A172 (cell line): ENCODE measurements at places on chromosomes 7 and 10. TPM values are rescaled to one million over a fixed set of nuclear protein-coding genes. Genes with fewer than 3 reads are reported as not detected.

- DNase-seq = no peak
These were observed 29.8 kb downstream of the TES start for GRCh38 chr7:116240024-116240668.

DNA sequence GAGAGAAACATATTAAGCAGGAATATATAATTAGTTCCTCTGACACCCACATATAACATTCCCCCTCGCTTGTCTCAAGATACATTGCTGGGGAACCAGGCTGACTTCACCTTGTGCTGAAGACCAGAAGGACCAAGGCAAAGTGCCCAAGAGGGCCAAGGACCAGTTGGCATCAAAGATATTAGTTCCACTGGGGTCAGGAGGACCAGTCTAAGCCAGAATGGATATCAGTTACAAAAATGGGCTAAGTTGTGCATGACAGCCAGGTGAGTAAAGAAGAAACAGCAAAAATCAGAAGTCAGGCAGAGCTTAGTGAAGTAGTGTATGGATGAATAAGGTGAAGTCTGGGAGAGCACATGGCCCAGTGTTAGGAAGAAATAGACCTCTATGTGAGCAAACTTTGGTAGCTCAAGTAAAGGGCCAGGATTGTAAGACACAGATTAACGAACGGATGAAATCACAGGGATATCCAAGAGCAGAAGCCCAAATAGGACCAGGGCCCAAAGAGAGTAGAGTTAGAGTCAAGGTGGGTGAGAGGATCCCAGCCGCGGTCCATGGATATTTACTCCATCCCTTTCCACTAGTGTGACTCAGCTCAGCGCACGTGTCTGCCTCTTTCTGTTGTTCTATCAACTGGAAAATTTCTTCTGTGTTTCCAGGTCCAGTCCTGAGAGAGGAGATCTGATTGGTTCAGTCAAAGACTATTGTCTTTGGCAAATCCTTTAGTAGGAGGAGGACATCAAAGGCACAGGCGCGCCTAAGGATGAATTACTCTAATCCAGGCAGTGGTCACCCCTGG is 5.0 kb downstream of the CALD1 start:
- DNase-seq = no peak

DNA sequence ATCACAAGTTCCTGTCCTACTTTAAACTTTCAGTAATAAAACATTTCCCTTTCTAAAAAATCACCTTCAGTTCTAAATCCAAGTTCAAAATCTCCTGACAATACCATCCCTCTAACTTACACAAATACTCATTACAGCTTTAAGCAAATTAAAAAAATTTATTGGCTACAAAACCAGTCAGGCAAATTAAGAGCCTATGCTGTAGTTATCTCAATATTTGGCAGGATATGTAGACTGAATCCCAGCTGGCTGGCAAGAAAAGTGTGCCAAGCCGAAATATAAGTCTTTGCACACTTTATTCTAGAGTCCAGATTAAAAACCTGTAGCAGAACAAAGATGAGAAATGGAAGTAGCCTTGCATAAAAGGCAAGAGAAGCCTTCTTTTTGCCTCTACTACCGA is 9.5 kb downstream of the WAPL start:
- DNase-seq = no peak

DNA sequence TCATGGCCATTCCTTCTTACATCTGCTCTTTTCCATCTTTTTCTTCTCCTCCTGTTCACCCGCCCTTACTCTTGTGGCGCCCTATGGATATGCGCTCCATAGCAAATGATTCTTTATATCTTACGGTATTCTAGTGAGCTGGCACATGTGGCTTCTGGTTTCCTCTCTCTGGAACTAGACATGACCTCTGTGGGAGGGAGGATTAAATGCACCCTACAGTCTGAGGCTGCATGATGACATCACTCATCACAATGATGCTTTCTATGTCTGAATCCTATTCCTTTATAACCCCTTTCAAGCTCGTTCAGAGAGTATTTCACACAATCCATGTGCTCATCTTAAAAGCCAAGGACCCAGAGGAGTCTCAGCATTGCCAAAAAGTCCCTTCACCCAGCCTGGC is 153.3 kb downstream of the EGFR start:
- DNase-seq = no peak

DNA sequence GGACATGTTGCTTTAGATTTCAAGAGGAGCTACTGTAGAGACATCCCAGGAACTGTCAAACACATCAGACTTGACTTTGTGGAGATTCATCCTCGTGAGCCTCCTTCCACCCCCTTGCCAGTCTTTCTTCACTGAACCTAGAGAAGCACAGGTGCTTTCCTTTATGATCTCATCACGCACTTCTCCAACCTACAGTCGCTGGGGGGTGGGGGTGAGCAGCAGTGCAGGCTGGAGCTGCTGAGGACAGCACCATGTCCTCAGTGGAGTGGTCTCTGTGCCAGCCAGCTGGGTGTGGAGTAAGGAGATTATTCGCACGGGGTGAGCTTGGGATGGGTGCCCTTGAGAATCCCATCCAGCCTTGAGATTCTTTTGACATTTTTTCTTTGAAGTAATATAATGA is 88.1 kb downstream of the VOPP1 start:
- DNase-seq = no peak

C7orf57 gene
- total RNA-seq = 0.62 and 1.6 TPM in 2 replicates

PSD gene
- 0.07 TPM in 1 of 2 replicates, not detected in the other for total RNA-seq
